ENCODE measurements at places on chromosomes 2 and 18.
A peak's percentile ranks its signal among the peaks of the same experiment; 100 is the strongest.

GRCh38 chr2:146228020-146228393 lies 1616.8 kb upstream of the ACVR2A start:
- no peak overlapping the region for H3K4me3 ChIP-seq
- H3K4me1 ChIP-seq: no peaks in the 10 kb centered on the region
- H3K36me3 ChIP-seq: no peaks in the 10 kb centered on the region
- no peak for DNase-seq
- H3K27ac ChIP-seq: no peak overlapping the region

DNA sequence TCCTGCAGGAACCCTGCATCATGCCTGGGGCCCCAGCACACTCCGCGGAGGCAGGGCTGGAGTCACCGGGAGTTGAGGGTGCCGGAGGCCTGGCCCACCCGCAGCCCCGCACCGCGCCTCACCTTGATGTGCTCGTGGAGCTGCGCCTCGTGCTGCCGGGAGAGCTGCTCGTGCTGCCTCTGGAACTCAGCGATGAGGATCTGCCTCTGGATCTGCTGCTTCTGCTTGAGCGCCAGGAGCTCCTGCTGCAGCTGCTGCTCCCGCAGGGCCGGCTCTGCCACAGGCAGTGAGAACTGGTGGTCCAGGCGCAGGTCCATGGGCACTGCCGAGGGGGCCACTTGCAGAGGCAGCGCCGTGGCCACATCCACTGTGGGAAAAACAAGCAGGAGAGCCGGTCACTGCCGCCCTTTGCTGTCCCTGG lies 211.1 kb downstream of the HDAC4 start:
- no peak overlapping the region for H3K4me3 ChIP-seq
- no peaks in the 10 kb centered on the region for H3K4me1 ChIP-seq
- DNase-seq: no peak
- no peaks in the 10 kb centered on the region for H3K36me3 ChIP-seq

- no peaks in the 10 kb centered on the region for H3K36me3 ChIP-seq
- H3K27ac ChIP-seq: peak overlapping the region; percentile 82
These were observed 74.2 kb upstream of the SERTAD2 start for GRCh38 chr2:64727843-64728463.

DNA sequence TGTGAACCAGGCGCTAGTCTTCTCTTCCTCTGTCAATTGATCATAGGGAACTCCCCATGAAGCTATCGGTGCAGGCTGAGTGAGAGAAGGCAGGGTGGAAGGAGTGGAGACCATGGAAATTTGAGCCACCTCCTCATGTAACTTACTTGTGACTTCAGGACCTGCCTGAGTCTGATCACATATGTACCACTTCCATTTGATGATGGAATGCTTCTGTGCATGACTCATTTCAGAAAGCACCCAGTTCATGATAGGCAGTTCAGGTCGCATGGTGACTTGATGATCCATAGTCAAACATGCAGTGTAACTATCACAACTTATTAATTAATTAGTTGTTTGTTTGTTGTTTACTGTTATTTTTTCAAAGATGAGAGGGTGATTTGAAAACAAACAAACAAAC lies 1296.7 kb downstream of the SUCLG1 start:
- no peak overlapping the region for H3K27ac ChIP-seq
- H3K36me3 ChIP-seq: no peaks in the 10 kb centered on the region
- no peak overlapping the region for H3K4me3 ChIP-seq
- H3K27me3 ChIP-seq: no peaks in the 10 kb centered on the region

DNA sequence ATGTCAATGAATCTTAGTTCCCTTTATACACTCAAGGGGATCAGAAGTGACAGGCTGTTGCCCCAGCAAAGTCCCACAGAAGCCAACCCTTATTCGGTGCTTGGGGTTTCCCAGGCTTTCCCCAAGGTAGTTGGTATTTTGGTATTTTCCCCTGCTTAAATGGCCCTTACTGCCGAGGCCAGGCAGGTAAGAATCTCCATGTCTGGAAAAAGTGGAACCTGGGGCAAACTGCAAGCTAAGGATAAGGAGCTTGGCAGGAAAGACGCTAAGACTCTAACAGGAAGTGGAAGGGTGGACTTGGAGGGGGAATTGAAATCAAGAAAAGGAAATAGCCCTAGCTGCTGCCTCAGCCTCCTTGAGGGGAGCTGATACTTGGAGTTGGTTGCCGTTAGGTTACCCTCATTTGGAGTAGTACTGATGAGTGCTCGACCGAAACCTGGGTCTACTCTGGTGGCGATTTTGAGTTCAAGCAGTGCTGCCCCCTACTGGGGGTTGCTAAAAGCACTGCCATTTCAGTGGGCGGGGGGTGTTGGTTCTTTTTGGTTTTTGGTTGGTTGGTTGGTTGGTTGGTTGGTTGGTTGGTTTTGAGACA lies 3.3 kb upstream of the GPBAR1 start:
- peaks cover 23% of the 10 kb centered on the region for H3K36me3 ChIP-seq
- H3K27ac ChIP-seq: no peak overlapping the region
- no peaks in the 10 kb centered on the region for H3K27me3 ChIP-seq
- peaks cover 8% of the 10 kb centered on the region for H3K4me1 ChIP-seq

- peaks cover 87% of the 10 kb centered on the region for H3K4me1 ChIP-seq
- H3K27me3 ChIP-seq: no peaks in the 10 kb centered on the region
- no peak for DNase-seq
- no peaks in the 10 kb centered on the region for H3K36me3 ChIP-seq
- peak overlapping the region; percentile 90 for H3K27ac ChIP-seq
- H3K4me3 ChIP-seq: peak overlapping the region; percentile 14
These were observed 116.1 kb downstream of the SPTBN1 start for GRCh38 chr2:54572262-54572635.

DNA sequence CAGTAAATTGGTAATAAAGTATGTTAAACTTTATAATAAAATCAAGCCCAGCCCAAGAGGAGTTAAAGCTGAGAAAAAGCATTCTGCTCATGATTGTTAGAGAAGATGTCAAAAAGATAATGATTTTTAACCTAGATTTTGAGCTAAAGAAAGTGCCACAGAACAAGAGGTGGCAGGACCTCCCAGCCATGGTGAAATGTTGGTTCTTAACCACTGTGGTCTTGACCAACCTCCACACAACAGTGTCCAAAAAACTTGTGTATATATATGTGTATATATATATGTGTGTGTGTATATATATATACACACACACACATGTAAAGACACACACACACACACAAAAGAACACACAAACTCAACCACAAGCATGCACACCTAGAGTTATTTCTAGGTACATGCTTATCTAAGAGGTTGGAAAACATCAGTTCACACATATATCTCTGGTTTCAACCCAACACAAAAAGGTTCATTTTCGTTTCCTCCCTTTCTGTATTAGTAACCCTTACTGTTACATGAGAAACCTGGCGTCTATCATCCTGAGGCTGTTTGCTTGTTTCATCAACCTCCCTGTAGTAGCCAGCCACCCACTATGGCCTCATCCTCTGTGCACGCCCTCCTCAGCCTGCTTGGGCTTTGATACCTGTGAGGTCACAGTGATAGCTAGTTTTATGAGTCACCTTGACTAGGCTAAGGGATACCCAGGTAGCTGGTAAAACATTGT lies 631.8 kb upstream of the ID2 start:
- DNase-seq: no peak
- H3K4me3 ChIP-seq: no peak overlapping the region
- no peak overlapping the region for H3K27ac ChIP-seq
- H3K27me3 ChIP-seq: no peaks in the 10 kb centered on the region
- no peaks in the 10 kb centered on the region for H3K36me3 ChIP-seq

GRCh38 chr2:65382323-65382722 lies 50.1 kb downstream of the SPRED2 start:
- H3K27ac ChIP-seq: peak overlapping the region; percentile 75
- H3K36me3 ChIP-seq: no peaks in the 10 kb centered on the region
- H3K27me3 ChIP-seq: no peaks in the 10 kb centered on the region
- H3K4me1 ChIP-seq: peaks cover 88% of the 10 kb centered on the region

- DNase-seq: no peak
- H3K4me3 ChIP-seq: no peak overlapping the region
- H3K27ac ChIP-seq: no peak overlapping the region
- no peaks in the 10 kb centered on the region for H3K27me3 ChIP-seq
- H3K4me1 ChIP-seq: no peaks in the 10 kb centered on the region
These were observed 100.1 kb upstream of the RNF152 start for GRCh38 chr18:61992923-61993322.

- no peak overlapping the region for H3K27ac ChIP-seq
- no peaks in the 10 kb centered on the region for H3K4me1 ChIP-seq
- no peak overlapping the region for H3K4me3 ChIP-seq
- H3K27me3 ChIP-seq: no peaks in the 10 kb centered on the region
- no peak for DNase-seq
- H3K36me3 ChIP-seq: peaks cover 10% of the 10 kb centered on the region
These were observed 11.7 kb upstream of the SCRN3 start for GRCh38 chr2:174383796-174384195.

- no peak overlapping the region for H3K4me3 ChIP-seq
- no peaks in the 10 kb centered on the region for H3K27me3 ChIP-seq
- H3K27ac ChIP-seq: no peak overlapping the region
- DNase-seq: no peak
- H3K4me1 ChIP-seq: no peaks in the 10 kb centered on the region
- H3K36me3 ChIP-seq: no peaks in the 10 kb centered on the region
These were observed 261.1 kb downstream of the CNTNAP5 start for GRCh38 chr2:124286089-124286783.
